ENCODE measurements at places on chromosomes 1 and 21.

DNA sequence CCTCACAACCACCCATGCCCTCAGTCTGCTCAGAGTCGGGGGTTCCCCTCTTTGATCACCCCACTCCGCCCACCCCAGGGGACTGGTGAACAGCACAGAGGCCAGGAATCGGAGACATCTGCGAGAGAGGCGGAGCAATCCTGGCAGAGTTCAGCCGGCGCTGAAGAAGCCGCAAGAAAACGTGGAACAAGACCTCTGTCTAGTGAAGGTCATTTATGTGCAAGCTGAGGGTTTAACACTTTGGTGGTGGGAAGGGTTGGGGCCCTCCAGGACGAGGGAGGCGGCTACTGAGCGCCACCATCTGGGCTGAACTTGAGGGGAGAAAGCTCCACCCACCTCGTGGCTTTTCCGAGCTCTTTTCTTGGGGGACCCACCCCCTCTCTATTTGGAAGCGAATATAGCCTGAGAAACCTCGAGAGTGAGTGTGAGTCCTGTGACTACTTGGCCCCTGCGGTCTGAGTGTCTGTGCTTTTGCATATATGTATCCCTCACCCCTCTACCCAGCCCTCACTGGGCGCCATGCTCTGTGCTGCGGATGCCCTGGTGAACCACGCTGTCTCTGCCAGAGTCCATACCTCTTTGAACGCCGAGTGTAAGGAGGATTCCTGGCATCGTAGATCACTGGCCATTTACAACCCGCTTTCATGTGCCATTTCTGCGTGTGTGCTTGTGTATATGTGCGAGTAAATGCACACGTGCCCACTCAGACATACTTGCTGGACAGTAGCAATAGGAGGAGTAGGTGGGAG lies 1.2 kb upstream of the EPHA10 start:
- no peak for DNase-seq

DNA sequence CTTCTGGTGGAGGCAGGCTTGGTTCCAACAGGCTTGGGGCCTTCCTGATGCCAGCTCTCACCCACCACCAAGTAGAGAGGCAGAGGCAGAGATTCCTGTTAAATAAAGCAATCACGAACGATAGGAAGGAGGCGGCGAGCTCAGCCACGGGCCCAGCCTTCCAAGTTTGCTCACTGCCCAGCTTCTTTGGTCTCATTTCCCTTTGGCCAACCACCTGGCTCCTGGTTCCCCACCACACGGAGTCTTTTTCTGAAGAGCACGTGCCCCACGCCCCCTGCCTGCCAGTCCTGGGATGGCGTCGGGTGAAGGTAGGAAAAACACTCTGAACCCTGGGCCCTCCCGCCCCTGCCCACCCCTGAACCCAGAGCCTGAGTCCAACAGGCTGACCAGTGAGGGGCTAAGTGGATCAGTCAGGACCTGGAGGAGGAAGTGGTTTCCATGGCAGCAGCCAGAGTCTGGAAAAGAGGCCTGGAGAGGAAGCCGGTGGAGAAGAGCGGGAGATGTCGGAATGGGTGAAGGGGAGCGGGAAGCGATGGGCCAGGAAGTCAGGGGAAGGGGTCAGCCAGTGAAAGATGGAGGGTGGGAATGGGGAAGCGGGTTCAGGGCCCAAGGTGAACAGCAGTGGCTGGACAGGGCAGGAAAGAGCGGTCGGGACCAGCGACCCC lies 158.2 kb upstream of the KLHDC7A start:
- DNase-seq = no peak

- no peak for DNase-seq
These were observed 231.9 kb upstream of the JUN start for GRCh38 chr1:59015708-59016107.

- peak; percentile 40 for DNase-seq
These were observed 98.6 kb upstream of the KRTAP19-8 start for GRCh38 chr21:31136891-31137290.

DNA sequence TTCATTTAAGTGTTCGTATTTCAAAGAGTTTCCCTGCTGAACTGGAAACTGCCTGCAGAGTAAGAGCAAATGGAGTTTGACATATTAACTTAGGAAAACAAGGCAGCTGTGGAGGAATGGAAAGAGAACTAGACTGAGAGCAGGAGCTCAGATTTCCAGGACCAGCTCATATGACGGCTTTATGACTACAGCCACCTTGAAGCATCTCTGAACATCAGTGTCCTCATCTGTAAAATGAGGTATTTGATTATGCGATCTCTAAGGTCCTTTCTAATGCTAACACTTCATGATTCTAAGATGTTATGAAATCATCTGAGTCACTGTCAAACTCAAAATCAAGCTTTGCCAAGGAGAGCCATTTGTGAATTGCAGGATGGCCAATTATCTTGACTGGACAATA lies 112.3 kb downstream of the PRRX1 start:
- DNase-seq = no peak

DNA sequence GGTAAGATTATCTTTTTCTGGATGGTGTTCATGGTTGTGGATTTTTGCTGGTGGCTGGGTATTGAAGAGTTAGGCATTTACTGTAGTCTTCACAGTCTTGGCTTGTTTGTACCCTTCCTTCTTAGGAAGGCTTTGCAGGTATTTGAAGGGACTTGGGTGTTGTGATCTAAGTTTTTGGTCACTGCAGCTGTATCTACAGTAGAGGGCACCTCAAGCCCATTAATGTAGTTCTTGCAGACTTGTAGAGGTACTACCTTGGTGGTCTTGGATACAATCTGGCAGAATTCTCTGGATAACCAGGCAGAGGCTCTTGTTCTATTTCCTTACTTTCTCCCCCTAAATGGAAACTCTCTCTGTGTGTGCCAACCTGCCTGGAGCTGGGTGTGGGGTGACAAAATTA lies 155.8 kb upstream of the BRINP3 start:
- no peak for DNase-seq

- DNase-seq = no peak
These were observed 2.6 kb upstream of the CNIH3 start for GRCh38 chr1:224613486-224613885.

- peak; percentile 61 for DNase-seq
These were observed 62.4 kb upstream of the WNT4 start for GRCh38 chr1:22204989-22205913.

DNA sequence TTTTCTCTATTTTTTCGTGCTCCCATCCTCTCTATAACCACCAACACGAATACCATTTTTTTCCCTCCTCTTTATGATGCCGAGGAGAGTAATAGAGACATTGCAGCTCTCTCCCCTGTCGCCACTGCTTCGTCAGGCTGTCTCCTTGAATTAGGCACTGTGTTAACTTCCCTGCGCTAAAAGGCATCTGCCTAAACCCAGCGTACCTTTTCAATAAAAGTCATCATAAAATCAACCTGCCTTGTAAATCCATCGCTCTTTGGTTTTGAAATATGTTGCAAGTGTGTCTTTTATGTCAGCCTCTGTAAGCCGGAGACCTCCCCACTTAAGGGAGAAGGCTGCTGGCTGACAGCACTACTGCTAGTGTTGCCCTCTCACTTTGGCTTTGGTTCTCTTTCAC lies 8.7 kb downstream of the RNF220 start:
- no peak for DNase-seq

GRCh38 chr1:236090741-236091147 lies 25.9 kb upstream of the NID1 start:
- DNase-seq = no peak

GRCh38 chr1:226201029-226201593 lies 14.6 kb upstream of the ACBD3 start:
- no peak for DNase-seq

DNA sequence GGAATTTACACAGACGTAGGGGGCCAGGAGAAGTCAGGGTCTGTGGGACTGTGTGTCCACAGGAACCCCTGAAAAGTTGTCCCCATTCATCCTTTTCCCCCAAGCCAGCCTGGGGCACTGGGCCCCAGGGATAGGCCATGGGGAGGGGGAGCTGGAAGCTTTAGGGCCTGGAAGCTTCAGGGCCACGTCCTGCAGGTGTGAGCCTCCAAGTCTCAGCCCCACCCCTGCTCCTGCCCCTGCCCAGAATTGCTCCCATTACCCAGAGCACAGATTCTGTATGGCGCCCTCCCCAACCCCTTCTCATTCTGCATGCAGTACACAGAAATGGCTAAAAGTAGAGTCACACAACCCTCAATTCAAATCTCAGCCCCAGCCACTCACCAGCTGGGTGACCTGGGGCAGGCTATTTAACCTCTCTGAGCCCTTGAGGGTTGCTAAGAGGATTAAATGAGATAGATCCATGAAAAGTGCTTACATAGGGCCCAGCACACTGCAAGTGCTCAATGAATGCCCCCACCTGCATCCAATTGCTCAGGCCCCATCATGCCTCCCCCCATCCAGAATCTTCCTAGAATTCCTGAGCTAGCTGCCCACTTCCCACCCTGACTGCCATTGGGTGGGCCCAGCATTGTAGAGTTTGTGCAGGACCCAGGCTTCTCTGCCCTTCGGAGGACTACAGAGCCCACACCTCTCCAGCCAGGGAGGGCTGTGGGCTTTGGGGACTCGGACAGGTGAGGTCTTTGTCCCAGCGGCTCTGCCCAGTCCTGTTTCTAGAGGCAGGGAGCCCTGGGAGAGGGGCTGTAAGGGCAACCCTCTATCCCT lies 6.5 kb downstream of the RAP1GAP start:
- DNase-seq = no peak

DNA sequence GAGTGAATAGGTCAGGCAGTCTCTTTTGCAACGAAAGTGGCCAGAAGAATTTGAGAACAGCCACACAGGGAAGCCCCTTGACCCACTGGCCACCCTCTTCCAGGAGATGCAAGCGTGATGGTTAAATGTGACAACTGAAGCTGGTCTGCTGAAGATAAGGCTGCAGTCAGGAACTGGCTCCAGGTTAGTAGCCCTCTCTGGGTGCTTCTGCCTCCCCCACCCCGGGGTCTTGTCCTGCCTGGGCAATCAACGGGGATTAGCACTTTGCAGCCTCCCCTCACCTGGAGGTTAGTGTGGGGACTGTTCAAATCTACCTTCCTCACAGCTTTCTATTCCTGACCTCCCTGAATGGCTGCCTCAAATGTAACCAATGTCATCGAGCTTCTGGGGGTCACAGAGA lies 125.9 kb downstream of the PLXNA2 start:
- DNase-seq = no peak

DNA sequence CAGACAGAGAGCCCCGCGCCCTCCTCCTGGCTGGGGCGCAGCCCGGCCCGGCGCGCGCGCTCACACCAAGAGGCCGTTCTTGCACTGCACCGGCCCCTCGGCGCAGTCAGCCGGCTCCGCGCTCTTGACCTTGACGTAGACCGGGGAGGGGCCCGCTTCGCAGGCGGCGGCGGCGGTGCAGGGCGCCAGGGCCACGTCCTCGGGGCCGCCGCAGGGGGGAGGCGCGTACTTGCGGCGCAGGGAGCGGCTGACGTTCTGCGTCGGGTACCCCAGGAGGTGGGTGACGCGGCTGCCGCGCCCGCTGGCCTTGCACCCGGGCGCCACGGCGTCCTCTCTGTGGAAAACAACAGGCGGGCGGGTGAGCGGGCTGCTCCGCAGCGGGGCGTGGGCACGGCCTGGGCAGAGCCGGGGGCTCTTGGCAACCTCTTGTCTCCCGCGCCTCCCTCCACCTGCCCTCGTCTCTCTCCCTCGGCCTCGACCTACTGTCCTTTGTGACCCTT lies 7.7 kb downstream of the VSIG8 start:
- DNase-seq = no peak

DNA sequence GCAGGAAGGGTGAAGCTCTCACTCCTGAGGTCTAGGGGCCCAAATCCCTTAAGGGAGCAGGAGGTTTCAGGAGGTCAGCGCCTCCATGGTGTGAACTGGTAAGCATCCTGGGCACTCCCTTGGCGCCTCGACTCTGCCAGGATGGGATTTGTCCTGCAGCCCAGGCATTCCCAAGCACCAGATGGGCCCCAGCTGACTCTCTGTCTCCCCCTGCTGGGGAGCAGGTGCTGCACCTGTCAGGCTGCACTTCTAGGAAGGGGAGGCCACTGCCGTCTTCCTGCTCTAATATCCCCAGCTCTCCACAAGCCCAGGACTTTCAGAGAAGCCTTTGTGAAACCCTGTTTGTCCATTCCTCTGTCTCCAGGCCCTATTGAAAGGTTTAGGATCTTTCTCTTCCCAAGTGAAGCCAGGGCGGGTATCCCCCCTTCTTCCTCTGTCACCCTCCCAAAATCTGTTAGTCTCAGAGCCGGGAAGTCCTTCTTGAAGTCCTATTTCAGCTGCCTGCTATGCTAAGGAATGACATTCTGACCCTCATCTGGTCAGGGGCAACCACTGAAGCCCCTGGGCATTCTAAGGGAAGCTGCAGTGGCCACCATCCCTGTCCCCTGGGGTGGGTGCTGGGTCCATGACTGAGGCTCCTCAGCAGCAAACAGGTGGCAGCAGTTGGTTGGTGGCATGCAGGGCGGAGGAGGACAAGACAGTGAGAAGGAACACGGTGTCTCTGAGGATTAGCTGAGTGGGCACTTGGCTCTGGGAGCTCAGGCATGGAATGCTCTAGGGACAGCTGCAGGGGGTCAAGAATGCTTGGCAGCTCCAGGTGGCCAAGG lies 3.2 kb downstream of the MYBPH start:
- peak; percentile 25 for DNase-seq

GRCh38 chr1:3391711-3392110 lies 62.8 kb upstream of the ARHGEF16 start:
- no peak for DNase-seq

DNA sequence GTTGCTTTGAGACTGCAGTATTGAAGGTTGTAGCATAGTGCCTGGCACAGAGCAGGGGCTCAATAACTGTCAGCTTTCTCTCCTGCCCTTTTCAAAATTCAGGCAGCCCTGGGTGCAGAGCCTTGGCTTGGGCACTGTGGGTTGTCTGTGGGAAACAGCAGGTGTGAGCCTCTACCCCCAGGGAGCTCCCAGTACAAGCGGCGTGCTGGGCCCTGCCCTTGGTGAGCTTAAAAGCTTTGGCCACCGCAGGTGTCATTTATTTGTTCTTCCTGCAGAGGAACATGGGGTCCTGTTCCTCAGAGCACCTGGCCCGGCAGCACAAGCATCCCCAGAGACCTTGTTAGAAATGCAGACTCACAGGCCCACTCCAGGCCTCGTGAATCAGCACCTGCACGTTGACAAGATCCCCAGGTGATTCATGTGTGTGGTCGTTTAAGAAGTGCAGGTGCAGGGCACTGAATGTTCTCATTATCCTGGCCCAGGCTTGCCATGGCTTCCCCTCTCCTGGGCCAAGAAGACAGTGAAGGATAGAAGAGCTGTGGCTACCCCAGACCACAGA lies 29.9 kb upstream of the IGSF21 start:
- DNase-seq = no peak

DNA sequence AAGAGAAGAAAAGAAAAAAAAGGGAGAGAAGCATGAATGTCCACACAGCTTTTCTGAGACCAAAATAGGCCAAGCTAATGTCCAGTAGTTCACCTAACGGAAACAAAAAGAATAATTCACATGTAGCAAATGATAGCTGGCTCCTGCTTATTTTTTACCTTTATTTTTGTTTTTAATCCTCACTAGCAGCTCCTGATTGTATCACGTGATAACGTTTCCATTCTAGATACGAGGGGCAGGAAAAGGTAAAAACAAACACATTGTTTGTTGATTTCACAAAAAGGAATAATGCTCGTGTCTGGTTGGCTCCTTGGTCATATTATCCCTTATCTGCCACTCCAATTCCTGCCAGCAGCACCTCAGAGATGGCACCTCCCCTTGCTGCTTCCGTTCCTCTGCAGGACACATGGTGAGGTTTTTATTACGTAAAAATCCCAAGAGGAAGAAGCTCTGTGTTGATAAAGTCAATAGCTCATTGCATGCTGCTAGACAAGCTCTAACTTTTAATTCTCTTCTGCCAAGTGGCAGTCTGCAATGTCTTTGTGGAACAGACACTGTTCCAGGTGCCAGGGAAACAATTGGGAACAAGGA lies 201.7 kb downstream of the CRB1 start:
- DNase-seq = peak; percentile 44

GRCh38 chr1:208211921-208212843 lies 32.0 kb downstream of the PLXNA2 start:
- DNase-seq = no peak
